ENCODE measurements at places on chromosomes 4 and X. TPM values are rescaled to one million over a fixed set of nuclear protein-coding genes. Genes with fewer than 3 reads are reported as not detected.

XAGE1A gene
- 36.9 TPM for total RNA-seq

DNA sequence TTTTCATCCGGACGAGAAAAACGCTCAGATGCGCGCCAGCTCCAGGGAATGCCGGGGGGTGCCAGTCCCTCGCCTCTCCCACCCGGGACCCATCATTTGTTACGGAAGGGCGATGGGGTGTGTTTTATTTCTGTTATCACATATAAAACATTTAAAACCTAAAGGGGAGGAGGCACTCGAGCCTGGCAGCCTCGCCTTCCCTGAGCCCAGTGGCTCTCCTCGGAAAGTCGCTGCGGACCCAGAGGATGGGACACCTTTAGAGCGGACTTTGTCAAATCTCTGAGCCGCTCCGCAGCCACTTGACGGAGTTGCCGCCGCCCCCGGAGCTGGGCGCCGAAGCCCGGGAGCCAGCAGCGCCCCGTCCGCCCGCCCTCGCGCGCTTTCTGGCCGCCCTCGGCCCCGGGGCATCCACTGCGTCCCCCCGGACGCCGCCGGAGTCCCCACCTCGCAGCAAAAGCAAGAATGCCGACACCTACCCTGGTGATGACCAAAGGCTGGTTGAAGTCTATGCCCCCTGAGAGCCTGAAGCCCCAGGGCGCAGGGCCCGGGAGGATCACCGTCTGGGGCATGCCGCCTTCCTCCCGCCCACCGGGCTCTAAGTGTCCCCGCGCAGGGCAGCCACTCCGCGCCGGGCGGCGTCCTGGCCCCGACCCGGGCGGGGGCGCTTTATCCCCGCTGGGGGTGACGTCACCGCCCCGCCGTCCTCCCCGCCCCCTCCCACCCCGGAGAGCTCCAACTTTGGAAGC lies at the start of gene PDLIM3:
TSS of gene PDLIM3 (minus strand) at position 642 of the 746 bp plus-strand sequence. CDS start at position 569, 73 bp downstream.
- H3K27ac ChIP-seq: no peak within 1 kb of the TSS
- peak within 1 kb of the TSS; percentile 45 for H3K4me3 ChIP-seq
- peaks cover 82% of the 10 kb centered on the region for H3K27me3 ChIP-seq
- H3K4me1 ChIP-seq: no peaks in the 10 kb centered on the region
- no peaks in the 10 kb centered on the region for H3K36me3 ChIP-seq

CFAP47 gene
- total RNA-seq: 1.8 TPM

DNA sequence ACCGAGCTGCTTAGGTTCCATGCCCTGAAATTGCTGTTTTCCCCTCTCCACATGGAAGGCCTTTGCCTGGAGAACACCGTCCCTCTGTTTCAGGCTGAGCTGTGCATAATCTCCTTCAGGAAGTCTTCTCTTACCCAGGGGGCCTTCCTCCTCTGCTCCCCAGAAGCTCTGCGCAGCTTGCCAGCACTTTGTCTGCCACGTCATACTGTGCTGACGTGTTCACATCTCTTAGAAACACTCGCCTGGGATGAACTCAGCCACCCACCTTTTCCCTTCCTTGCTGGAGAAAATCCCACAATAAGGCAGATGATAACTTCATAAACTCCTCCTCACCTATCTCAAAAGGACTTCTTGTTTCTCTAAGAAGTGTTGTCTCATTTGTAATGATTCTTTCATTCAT lies 110.7 kb downstream of the ARHGAP10 start:
- H3K27ac ChIP-seq: peak overlapping the region; percentile 50
- no peaks in the 10 kb centered on the region for H3K27me3 ChIP-seq
- DNase-seq: peak; percentile 86

GRCh38 chr4:124899997-124900396 lies 187.5 kb upstream of the ANKRD50 start:
- H3K4me3 ChIP-seq: no peak overlapping the region
- H3K36me3 ChIP-seq: no peaks in the 10 kb centered on the region
- H3K27ac ChIP-seq: no peak overlapping the region
- no peaks in the 10 kb centered on the region for H3K27me3 ChIP-seq

DNA sequence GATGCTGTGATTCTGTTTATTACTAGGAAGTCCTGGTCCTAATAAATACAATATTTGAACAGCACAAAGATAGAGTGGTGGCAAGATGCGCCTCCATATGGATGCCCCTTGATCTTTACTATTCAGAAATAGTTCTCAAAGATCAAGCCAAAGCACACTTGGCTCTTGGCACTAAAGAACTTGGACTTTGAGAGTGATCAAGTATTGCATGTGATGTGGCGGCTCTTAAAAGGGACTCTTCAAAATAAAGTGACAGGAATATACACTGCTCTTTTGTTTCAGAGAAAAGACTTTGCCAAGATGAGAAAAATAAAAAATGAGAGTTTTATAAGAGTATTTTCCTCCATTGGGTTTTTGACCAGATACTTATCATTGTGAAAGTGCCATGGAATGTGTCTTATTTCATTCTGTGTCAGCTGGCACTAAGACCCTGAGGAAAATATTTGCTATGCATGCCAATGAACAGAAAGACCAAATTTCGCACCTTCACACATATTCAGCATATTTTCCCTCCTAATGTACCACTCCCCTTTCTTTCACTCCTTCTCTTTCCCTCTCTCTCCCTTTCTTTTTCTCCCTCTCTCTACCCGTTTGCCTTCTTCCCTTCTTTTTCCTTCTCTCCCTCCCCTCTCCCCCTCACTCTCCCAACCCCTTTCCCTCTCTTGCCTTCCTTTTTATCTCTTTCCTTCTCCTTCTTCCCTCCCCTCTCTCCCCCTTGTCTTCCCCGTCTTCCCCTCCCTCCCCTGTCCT lies 35.1 kb downstream of the ARHGAP24 start:
- DNase-seq: no peak
- H3K4me1 ChIP-seq: no peaks in the 10 kb centered on the region

DNA sequence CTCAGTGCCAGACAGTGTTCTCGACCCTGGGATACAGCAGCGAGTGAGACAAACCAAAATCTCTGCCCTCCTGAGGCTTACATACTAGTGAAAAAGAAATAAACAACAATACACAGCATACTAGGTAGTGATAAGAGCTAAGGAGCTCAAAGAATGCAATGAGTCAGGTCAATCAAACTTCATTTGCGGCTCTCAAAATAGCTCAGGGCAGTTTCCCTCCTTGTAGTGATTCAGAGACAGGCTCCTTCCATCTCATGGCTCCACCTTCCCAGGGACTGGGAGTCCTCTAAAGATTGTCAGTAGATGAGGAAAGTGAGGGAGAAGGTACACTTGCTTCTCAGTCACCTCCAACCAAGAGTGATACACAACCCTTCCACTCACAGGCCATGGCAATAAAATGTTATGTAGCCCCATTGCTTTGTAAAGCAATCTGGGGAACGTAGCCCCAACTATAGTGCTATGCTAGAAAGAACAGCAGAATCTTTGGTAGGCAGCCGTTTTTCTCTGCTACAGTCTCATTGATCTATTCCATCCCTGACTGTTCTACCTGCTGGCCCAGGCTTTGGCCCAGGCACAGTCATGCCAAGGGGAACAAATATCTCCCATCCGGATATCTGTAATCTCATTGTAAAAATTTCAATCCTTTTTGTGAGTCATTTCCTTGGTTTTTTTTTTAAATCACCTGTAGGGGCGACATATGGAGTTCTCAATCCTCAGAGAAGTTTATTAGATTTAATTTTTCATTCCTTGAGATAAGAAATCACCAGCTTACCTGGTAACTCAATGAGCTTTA lies 183.1 kb upstream of the S100G start:
- DNase-seq: no peak
- peaks cover 16% of the 10 kb centered on the region for H3K27me3 ChIP-seq
- H3K36me3 ChIP-seq: no peaks in the 10 kb centered on the region
- H3K27ac ChIP-seq: no peak overlapping the region
- no peak overlapping the region for H3K4me3 ChIP-seq

DNA sequence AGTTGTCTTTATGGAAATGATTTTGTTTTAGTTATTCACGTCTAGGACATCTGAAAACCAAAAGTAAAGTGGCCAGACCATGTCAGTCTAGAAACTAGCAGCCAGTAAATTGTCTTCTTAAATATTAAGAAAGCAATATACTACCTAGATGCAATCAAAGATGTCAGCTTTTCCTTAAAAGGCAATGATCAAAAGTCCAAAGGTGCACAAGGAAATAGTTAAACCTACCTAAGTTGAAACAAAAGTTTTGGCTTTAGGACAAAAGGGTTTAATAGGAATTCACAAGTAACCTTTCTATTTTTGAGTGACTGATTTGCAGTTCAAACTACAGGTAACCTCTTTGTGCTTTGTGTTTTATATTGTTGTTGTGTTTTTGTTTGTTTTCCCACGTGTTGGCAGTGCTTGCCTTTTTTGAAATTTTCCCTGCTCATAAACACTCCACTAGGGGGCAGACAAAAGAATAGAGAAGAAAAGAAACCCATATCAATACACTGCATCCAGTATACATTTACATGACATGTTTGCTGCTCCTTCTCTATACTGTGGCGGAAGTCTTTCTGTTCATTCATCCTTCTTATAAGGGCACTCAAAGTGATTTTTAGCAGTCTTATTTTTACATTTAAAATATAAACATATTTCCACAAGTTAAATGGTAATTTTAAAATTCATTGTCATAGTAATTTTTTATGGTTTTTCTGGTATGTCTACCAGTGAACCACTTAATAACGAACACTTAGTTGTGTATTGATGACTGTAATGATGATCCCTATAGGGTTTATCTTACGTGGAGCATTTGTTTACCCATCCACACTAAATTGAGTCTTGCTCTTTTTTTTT lies 62.7 kb downstream of the GAB1 start:
- H3K27ac ChIP-seq: no peak overlapping the region
- peak; percentile 78 for DNase-seq
- no peaks in the 10 kb centered on the region for H3K27me3 ChIP-seq

GRCh38 chrX:2484721-2485648 lies 15.8 kb downstream of the DHRSX start:
- no peak overlapping the region for H3K27ac ChIP-seq
- H3K27me3 ChIP-seq: no peaks in the 10 kb centered on the region
- peaks cover 40% of the 10 kb centered on the region for H3K36me3 ChIP-seq

- no peaks in the 10 kb centered on the region for H3K4me1 ChIP-seq
- DNase-seq: no peak
These were observed 19.1 kb downstream of the VSIG4 start for GRCh38 chrX:66020631-66021334.

DNA sequence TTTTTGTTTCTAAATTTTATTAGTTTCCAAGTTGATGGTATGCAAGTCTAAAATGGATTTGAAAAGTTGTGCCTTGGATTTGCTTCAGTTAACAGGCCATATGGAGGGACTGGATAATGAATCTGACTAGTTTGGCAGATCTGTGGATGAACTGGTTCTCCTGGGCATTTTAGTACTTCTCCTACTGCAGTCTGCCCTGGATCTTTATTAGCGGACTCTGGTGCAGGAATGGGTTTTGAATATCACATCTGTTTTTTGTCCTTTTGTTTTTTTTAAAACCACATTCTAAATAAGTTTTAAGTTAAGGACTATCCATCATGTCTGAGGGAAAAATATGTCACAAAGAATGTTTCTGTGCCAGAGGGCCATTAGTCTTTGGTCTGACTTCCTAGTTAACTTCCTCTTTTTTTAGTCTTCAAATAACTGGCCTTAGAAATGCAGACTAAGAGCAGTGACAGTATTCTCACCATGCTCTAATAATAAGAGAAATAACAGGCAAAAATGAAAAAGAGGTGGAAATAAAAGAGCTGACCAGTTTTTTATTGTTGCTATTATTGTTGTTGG lies 13.9 kb upstream of the DCK start:
- no peaks in the 10 kb centered on the region for H3K36me3 ChIP-seq
- H3K27me3 ChIP-seq: no peaks in the 10 kb centered on the region
- no peak overlapping the region for H3K4me3 ChIP-seq
- H3K27ac ChIP-seq: no peak overlapping the region

DNA sequence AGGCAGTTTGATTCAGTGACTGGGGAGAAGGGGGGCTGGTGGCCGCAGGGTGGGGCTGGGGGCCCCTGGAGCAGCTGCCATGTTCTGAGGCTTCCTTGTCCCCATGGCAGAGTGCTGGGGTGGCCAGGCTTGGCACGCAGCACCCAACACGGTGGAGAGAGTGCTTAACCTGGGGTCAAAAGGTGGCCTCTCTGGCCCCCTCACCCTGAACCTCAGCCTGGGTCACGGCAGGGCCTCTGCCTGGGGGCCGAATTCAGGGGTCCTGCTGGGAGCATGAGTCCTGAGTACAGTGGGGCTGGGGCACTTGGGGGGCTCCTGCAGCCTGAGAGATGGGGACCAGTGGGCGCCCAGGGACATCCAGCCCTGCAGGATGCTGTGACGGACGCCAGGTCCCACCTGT lies 19.9 kb downstream of the FGFRL1 start:
- DNase-seq: no peak
- H3K27me3 ChIP-seq: no peaks in the 10 kb centered on the region
- H3K36me3 ChIP-seq: no peaks in the 10 kb centered on the region
- no peak overlapping the region for H3K27ac ChIP-seq
- H3K4me1 ChIP-seq: peaks cover 15% of the 10 kb centered on the region

- H3K4me3 ChIP-seq: no peak overlapping the region
- no peak overlapping the region for H3K27ac ChIP-seq
- DNase-seq: no peak
- no peaks in the 10 kb centered on the region for H3K4me1 ChIP-seq
- H3K36me3 ChIP-seq: no peaks in the 10 kb centered on the region
- no peaks in the 10 kb centered on the region for H3K27me3 ChIP-seq
These were observed 123.6 kb downstream of the RELL1 start for GRCh38 chr4:37562592-37562991.

DNA sequence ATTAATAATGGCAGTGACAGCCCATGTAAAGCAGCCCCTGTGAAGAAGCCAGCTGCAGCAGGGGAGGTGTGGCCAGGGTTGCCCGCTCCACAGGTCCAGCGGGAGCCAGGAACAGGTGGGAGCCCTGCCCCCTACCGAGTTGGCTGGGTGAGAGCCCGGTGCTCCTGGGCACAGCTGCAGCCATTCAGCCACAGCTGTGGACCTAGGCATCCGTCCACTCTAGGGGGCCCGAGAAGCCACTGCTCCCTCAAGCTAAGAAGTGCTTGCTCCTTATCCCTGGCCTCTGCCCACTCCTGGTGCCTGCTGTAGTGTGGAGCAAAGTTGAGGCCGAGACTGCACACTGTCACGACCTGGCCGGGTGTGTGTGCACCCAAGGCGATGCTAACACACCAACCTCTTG lies 1469.0 kb downstream of the PCDH7 start:
- no peak overlapping the region for H3K4me3 ChIP-seq
- no peak overlapping the region for H3K27ac ChIP-seq
- no peaks in the 10 kb centered on the region for H3K36me3 ChIP-seq
- no peaks in the 10 kb centered on the region for H3K27me3 ChIP-seq

DNA sequence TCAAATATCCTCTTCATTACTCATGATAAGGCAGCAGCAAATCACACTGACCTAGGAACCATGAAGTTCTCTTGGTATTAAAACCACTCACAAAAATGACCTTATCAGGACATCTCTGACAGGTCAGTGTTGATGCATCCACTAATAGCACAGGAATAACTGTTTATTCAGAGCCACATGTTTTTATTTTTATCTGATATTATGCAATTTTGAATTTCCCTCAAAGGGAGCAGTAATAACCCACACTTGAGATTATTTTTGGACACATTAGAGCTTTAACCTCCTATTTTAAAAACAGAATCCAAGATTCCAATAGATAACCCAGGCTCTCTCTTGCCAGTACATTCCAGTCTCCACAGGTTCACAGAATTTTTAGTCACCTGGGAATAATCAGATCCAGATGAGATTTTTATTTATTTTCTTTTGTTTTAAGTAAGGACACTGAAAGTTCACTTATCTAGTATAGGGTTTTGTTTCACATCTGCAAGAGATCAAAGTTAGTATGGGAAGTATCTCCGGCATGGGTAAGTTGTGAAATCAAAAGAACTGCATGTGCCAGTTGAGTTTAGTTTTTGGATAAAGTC lies 36.3 kb upstream of the MYOZ2 start:
- no peaks in the 10 kb centered on the region for H3K27me3 ChIP-seq
- H3K4me3 ChIP-seq: no peak overlapping the region
- H3K36me3 ChIP-seq: no peaks in the 10 kb centered on the region

ARHGAP36 gene
- total RNA-seq: not detected

GRCh38 chrX:121639781-121640180 lies 592.4 kb downstream of the GLUD2 start:
- no peak overlapping the region for H3K27ac ChIP-seq
- no peak overlapping the region for H3K4me3 ChIP-seq
- H3K36me3 ChIP-seq: no peaks in the 10 kb centered on the region

NCAPG gene
- total RNA-seq: 105 TPM

NLGN3 gene
- 1.7 TPM for total RNA-seq

All from A673 (cell line).